Activated T-helper 1 cell treated with Interleukin-2 at 50 U/mL for 16 hours (primary cell): ENCODE measurements at places on chromosomes 2 and 18.

- no peak for DNase-seq
Measured at GRCh38 chr2:66862885-66863650, 428.1 kb downstream of the MEIS1 start.

- DNase-seq, result no peak
Measured at GRCh38 chr2:27736031-27736889, 35.3 kb upstream of the MRPL33 start.

- no peak for DNase-seq
Measured at GRCh38 chr2:56009758-56010458, 86.3 kb upstream of the EFEMP1 start.

DNA sequence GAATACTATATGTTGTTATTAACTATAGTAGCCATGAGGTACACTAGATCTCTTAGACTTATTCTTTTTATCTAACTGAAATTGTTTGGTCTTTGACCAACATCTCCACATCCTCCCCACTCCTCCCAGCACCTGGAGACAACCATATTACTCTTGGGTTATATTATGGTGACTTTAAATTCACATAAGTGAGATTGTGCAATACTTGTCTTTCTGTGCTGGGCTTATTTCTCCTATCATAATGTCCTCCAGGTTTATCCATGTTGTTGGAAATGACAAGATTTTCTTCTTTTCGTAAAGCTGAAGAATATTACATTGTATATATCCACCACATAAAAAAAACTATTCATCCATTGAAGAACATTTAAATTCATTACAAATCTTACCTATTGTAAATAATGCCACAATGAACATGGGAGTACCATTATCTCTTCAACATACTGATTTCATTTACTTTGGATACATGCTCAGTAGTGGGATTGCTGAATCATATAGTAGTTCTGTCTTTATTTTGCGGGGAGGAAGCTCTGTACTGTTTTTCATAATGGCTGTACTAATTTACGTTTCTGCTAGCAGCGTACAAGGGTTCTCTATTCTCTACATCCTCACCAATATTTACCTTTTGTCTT, 159.2 kb upstream of the SCN7A start:
- DNase-seq, result no peak

DNA sequence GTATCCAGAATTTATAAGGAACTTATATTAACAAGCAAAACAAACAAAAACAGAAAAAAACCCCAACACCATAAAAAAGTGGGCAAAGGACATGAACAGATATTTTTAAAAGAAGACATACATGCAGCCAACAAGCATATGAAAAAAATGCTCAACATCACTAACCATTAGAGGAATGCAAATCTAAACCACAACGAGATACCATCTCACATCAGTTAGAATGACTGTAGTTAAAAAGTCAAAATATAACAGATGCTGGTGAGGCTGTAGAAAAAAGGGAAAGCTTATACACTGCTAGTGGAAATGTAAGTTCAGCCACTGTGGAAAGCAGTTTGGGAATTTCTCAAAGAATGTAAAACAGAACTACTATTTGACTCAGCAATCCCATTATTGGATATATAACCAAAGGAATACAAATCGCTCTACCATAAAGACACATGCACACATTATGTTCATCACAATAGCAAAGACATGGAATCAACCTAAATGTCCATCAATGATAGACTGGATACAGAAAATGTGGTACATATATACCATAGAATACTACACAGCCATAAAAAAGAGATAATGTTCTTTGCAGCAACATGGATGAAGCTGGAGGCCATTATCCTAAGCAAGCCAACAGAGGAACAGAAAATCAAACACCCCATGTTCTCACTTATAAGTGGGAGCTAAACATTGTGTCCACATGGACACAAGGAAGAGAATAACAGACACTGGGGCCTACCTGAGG, 25.3 kb downstream of the PREPL start:
- DNase-seq, result no peak

DNA sequence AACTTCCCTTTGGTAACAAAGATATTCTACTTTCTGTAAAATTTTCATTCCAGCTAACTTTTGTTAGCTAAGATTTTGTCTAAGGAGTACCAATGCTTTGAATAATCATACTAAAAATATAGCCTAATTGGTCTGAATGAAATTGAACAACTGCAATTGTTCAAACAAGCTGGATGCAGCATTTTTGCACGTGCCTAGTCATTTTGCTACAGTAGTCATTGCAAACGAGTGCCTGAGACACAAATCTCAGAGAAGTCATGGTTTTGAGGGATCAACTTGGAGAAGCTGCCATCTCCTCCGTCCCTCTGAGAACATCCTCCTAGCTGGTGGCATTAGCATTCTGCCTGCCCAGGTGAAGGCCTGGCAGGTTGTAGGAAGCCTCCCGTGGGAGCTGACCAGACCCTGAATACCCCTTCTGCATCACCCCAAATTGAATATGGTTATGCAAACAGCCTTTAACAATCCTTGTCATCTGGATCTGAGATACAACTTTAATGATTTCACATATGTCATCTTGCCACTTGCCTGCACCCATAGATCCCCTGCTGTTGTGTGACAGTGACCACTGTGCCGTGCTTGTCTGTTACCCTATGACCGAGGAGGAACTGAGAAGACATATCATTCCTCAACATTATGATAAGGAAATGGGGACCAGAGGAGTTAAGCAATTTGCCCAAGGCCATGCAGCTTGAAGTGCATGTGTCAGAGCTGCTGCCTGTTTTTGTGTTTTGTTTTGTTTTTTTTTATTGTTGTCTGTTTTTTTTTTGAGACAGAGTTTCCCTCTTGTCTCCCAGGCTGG, 29.1 kb upstream of the MGAT4A start:
- DNase-seq, result no peak

DNA sequence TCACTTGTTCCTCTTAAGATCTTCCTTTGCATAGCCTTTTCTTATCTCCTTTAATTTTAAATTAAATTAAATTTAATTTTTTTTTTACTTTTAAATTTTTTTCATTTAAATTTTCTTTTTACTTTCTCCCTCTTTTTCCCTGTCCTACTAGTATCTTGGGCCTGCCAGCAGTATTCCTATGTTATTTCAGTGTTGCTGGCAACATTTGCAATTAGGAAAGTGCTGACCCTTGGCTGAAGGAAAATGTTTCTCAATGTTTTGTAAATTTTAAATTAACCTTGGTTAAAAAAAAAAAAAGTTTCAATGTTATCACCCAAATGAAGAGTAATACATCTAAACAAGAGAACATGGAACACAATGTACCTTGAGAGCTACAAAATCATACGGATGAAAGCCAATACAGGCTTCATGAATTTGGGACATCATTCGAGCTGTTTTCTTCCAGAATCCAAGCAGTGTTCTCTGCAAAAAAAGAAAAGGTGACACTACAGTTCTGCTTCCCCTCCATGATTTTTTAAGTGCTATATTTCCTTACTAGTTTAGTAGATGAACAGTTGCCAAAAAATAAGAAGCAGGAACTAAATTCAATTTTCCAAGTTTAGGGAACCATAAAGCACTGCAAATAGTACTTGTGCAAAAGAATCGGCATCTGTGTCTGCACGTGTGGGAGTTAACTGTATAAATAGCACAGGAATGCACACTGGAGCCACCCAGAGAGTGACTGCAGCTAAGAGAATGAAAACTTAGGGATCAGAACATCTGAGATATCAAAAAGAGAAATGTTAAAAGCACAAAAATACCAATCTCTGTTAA, 55.8 kb downstream of the ICA1L start:
- no peak for DNase-seq

DNA sequence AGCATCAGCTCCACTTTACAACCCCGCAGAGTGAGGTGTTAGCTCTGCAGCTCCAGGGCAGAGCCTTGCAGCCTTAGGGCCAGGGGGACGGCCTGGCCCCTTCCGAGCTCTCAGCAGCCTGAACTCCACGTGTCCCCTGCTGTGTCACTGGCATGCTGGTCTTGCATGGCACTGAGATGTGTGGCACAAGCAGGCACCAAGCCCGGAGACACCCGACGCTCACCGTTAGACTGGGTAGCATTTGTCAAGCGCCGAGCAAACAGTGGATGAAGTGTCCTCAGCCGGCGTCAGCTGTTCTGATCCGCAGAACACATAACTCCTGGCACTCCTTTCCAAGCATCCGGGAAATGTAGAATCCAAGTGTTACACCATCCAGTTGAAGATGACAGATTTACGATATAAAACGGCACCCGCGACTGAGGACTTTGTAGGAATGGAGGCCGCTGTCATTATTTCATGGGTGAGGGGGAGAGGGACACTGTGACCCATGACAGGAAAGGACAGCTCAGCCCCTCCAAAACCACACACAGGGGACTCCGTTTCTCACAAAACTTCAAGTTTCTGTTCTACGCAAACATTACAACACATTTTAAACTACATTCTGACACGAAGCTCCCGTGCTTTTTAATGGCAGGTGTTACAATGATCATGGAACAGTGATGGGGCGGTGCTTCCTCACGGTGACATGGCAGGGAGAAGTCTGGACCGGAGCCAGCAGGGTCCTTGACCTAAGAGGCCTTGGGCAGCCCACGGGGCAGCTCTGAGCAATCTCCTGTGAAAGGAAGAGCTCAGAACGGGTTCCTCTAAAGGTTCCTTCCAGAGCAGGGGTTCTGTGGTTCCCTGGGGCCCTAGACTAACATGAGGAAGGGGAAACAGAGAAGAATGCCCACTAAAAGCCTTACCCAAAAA, 89.4 kb downstream of the HDAC4 start:
- no peak for DNase-seq

DNA sequence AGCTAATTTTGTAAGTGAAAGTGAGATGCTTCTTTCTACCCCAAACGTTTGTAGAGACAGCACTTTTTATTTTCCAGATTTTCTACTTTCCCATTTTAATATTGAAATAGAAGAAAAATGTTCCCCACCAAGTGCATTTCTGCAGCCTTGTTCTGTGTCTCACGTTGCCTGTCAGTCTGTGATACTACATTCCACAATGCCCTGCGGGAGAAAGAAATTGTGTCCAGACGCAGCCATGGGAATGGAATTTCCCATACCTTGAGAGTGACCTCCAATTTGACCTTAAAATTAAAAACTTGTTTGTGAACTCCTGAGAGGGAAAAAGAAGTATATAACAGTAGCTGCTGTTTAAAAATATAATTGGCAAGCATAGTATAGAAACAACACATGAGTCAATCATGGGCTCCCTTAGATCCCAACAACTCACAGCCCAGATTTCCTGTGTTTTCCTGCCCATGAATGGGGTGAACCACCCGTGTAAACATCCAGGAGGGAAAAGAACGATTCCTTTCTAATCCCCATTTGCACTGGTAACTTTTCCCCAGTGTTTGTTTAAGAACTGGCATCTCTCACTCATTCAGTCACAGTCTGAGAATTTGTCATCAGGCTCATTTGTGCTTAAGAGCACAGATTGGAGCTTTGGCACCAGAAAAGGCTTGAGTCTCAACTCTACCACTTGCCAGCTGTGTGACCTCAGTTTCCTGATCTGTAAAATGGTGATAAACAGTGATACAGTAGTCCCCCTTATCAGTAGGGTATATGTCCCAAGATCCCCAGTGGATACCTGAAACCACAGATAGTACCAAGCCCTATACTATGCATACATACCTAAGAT, 166.1 kb upstream of the ZNF521 start:
- DNase-seq, result no peak

DNA sequence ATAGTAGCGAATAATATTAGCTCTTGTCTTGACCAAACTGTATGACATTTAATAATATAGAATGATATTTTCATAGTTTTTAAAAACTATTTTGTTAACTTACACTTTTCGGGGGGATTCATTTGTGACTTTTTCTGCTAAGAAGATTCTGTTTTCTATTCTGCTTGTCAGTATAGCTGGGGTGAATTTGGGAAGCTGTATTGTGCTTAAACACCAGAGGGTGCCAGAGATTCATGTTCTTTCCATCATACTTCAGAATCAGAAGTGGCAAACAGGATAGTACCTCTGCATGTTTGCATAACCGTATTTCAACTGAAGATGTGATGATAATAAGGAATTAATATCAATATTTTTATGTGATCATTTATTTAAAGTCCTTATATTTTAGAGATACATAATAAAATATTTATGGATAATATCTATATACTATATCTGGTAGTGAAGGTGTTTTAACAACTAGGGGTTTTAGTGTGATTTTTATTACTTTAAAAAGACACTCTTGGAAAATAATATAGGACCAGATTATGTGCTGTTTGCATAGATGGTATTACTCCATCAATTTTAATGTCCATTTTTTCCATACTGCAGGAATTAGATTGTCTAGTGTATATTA, 81.0 kb downstream of the TAF4B start:
- no peak for DNase-seq

DNA sequence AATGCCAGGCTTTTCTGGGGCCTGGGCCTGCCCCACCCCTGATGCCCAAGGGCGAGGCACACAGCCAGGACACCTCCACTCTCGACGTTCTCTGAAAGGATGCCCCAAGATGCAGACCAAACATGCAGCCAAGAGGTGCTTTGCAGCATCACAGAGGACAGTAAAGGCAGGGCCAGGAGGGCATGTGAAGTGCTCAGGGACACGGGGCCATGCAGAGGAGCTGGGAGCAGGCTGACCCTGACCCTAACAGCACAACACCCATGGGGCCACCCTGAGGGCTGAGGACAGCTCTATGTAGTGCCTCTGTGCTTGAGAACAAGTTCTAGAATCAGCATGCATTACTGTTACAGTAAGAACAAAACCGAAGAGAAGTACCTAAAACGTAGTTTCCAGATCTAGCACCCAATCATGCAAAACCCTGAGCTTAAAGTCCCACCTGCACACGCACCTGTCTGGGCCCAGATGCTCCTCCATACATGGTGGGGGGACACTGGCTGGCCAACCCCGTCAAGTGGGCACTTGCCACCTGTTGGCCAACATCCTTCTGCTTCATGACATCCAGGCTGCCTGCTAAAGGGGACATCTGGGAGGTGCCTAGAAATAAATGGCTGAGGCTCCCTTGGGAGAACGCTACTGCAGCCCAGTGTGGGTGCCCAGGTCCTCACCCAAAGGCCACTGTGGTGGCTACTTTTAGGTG, 15.4 kb downstream of the HS6ST1 start:
- no peak for DNase-seq

DNA sequence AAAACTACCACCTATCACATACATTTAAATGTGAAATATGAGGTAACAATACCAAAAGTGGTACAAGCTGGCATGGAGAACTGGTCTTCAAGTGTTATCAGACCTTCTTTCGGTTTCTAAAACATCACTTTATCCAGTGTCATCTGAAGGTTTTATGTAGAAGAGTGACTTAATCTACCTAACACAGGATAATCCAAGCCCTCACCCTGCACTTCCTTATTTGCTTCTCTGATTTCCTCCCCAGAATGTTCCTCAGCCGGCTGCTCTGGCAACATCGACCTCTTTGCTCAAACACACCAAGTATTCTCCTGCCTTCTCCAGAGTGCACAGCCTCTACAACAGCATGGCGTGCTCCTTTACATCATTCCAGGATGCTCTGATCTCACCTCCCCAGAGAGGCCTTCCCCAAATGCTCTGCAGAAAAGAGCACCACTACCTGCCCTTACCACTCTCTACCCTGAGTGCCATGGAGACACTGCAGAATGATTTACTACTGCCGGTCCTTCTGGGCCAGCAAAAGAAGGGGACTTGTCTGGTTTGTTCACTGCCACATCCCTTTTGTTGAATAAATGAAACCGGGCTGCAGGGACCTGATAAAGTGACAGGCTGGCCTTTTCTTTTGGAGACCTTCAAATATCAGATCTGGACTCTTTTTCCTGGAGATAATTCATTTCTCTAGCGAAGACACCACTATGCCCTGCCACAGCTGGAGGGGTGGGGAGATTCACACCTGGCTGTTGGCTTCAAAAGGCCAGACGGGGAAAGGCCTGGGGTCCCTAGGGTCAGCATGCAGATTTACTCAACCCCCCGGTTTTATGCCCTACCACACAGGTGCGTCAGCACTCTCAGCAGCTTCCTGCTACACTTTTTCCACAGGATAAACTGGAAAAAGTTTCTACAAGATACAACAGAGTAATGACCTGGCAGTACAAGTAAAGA, 42.0 kb downstream of the TTR start:
- no peak for DNase-seq
